ENCODE measurements at places on chromosomes 5 and 9.

DNA sequence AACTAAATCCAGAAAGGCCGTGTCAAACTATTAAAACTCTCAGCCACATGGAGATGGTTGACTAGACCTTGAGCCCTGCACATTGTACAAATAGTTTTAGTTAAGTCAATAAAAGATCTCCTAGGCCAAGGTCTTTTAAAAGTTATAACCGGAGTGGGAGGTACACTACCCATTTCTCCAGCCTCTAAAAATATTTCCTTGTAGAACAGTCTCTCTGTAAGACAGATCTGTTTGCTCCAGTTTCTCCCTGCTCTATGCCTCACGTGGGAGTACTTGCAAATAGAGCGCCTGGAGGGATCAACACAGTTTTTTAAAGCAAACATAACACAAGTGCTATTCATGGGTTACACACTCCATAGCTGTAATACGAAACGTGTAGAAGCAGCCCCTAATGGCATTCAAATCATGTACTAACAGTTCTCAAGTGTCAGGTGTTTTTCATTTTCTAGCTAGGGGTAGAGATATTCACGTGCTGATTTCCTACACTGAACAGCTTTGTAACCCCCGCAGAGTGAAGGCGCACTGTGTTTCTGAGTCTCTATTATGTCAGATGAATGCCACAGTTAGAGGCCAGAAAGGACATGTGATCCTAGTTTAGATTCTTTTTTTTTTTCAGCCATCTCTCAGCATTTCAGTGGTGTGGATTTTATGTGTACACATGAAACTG, 703.4 kb upstream of the GRAMD2B start:
- no peak for DNase-seq

DNA sequence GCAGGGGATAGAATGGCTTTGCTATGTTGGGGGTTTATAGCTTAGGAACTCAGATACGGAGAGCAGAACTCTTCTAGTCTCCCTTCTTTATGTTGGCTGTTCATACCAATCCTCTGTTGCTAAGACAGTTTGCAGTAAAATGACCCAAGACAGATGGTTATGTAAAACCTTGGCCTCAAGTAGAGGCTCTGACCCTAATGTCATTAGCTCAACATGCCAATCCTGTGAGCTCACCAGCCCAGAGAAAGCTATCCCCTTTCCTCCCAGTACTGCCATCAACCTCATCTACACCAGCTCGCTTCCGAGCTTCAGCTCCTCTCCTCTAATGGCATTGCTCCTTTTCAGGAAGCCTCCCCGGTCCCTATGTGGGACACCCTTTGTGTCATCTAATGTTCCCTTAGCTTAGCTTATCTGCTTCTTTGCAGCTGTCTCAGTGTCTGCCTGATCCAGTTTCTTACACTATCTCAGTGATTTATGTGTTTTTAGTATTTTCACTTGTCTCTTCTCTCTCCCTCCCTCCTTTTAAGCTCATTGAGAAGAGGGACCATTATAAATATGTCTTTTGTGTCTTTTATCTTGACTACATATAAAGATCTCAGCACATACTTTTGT, 281.3 kb upstream of the CLINT1 start:
- no peak for DNase-seq

DNA sequence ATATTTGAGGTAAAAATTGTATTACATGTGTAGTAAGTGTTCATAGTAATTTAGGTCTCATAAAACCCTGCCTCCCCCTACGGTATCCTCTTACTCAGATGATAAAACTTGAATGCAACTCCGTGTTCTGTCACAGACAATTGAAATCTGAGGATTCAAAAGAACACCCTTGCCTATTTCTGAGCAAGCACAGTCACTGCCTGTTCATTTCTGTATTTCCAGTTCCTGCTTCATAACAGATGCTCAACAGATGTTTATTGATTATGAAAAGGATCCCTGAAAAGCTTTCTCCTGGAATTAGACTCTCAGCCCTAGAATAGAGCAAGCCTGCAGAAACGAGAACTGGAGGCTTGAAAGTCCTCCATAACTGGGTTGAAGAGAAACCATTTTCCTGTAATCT, 144.1 kb upstream of the SPEF2 start:
- DNase-seq = no peak

- DNase-seq = no peak
Measured at GRCh38 chr5:149380466-149381121, 1.5 kb upstream of the IL17B start.

DNA sequence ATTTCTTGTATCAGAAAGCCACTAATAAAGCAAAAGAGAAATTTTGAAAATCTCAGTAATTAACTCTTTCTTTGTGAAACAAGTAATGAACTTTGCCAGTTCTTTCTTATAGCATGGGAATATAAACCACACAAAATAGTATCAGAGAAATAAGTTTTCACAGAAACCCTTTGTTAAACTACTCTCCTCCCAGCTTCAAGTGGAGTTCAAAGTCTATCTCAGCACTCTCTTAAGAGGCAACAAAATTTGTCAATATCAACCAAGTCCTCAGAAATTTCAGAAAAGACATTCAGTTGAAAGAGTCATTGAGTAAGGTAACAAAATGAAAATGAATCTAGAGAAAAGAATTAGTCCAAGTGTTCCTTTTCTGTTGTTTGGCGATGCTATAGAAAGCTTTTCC, 89.3 kb downstream of the NTRK2 start:
- no peak for DNase-seq

DNA sequence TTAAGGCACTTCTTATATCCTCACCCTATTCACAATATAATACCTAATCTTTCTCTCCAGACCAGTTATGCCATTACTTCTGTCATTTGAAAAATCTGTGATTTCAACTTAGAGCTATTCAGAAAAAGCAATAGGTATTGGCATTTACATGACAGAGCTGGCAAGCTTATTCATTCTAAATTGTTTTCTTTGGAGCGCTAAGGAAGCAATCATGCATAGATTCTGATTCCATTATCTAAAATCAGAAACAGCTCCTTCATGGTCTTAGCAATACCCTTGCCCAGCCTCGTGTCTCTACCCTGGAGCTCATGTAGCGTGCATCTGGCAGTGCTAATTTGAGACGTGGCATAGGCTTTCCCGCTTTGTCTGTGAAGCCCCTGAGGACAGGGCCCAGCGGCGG, 4.5 kb downstream of the SLC1A1 start:
- DNase-seq = no peak

All from activated CD4-positive, CD25-positive, alpha-beta regulatory T cell treated with anti-CD3 and anti-CD28 coated beads, Interleukin-2, amount 50 U/mL, for 72 hours (primary cell).